Right ventricle myocardium inferior (tissue), 1 donor: ENCODE measurements at places on chromosomes 12 and 14. TPM values are rescaled to one million over a fixed set of nuclear protein-coding genes. Genes with fewer than 3 reads are reported as not detected.
A peak's percentile ranks its signal among the peaks of the same experiment; 100 is the strongest.

Gene TSHR
- total RNA-seq: not detected

Gene WDHD1
- 1.9 TPM for total RNA-seq

Gene SALL2
- 4.9 TPM for total RNA-seq

DNA sequence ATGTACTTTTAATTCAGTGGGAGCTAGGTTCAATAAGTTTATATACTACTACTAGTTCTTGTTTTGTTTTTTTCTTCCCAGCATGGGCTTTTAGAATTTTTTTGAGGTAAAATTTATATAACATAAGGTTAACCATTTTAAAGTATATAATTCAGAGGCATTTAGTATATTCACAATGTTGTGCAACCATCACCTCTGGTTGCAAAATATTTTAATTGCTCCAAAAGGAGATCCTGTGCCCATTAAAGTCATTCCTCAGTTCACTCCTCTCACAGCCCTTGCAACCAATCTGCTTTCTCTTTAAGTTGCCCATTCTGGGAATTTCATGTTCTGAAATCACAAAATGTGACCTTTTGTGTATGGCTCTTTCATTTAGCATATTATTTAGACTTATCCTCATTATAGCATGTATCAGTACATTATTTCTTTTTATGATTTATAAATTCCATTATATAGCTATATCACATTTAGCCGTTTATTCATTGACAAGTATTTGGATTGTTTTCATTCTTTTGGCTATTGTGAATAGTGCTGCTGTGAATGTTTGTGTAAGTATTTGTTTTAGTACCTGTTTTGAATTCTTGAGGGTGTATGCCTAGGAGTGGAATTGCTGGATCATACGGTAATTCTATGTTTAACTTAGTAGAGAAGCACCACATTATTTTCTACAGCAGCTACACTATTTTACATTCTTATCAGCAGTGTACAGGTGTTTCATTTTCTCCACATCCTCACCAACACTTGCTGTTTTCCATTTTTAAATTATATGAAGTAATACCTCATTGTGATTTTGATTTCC, 59.1 kb downstream of the ARHGAP5 start:
- DNase-seq: no peak

GRCh38 chr12:52041695-52042123, 9.5 kb upstream of the NR4A1 start:
- no peak for DNase-seq

DNA sequence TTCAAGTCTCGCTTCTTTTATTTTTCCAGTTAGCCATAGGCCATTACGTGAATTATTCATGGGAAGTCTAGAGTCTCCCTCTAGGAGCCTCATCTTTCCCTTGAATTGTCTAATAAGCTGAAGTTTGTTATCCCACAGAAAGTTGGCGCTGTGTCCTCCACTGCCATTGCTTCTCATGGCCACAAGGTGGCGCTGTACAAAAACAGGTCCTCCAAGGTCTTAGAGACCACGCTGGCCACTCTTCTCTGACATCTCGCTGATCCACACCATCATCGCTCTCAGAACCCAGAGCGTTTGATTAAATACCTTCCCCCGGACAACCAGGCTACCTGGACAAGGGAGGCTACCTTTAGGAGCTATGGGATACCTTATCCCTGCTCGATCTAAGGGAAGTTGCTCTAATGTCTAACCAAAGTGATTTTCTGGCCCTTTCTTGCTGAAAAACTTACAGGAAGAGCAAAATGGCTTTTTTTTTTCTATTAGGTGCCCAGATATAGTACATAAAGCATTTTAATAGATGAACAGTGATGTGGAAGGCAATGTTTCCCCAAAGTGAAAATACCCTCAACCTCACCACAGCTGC, 110.0 kb downstream of the CCDC60 start:
- DNase-seq: no peak

GRCh38 chr14:103130017-103130764, 6.9 kb downstream of the TNFAIP2 start:
- no peak for DNase-seq

DNA sequence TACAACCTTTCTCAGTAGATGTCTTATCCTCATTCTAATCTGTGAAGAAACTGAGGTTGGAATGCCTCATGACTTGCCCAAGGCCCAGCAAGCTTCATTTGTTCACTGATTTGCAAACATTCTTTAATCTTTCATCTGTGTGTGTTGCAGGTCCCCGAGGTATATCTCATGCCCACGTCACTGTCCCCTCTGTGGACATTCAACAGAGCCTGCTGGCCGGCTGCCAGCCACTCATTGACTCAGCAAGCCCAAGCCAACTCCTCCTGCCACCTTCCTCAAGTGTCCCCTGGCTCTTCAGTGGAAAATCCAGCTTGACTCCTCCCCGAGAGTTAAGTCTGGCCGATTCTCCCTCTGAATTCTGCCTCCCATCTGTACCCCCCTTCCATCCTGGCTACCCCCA, 1.9 kb upstream of the DCAF4 start:
- peak; percentile 77 for DNase-seq

GRCh38 chr12:99142651-99143050, 497.6 kb downstream of the APAF1 start:
- no peak for DNase-seq

DNA sequence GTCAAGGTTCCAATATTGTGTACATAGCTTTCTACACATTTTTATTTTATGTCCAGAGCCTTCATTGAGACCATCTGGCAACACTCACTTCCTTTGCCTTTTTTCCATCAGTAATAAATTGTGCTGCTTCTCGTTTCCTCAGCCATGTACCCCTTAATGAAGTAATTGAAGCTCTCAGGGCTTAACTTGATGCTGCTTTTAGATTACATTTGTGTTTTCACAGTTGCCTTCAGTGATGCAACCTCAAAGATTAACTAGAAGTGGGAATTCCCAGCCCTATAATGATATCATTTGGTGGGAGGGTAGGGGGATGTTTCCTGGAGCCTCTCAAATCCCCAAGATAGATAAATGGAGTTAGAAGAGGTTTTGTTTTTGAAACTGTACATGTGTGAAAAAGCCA, 80.2 kb upstream of the KRR1 start:
- DNase-seq: no peak

GRCh38 chr12:92928421-92928961, 604 bp downstream of the EEA1 start:
- DNase-seq: no peak

- no peak for DNase-seq
These were observed 190.9 kb downstream of the ETV6 start for GRCh38 chr12:11840366-11840765.

GRCh38 chr12:31853977-31854376, 105.2 kb upstream of the RESF1 start:
- DNase-seq: no peak
